ENCODE measurements at places on chromosomes 3 and 15. TPM values are rescaled to one million over a fixed set of nuclear protein-coding genes. Genes with fewer than 3 reads are reported as not detected.

PLS1 gene
- total RNA-seq, result 11.1 TPM

NPAP1 gene
- not detected for total RNA-seq

GOLGA8S gene
- 0.08 TPM for total RNA-seq

ANKRD63 gene
- total RNA-seq, result 0.46 TPM

TBCCD1 gene
- 6.6 TPM for total RNA-seq

PCLAF gene
- total RNA-seq, result 177 TPM

DTX3L gene
- total RNA-seq, result 7.5 TPM

C3orf85 gene
- total RNA-seq, result not detected

GOLGA8R gene
- total RNA-seq, result 0.16 TPM

PAQR5 gene
- total RNA-seq, result 102 TPM

KIF7 gene
- 4.9 TPM for total RNA-seq

XCR1 gene
- total RNA-seq, result not detected

OR5K2 gene
- total RNA-seq, result not detected

VEPH1 gene
- total RNA-seq, result 0.70 TPM

HACD3 gene
- 140 TPM for total RNA-seq

ZNF860 gene
- total RNA-seq, result 1.1 TPM

GOLGA8G gene
- not detected for total RNA-seq

POPDC2 gene
- total RNA-seq, result 0.44 TPM

CDHR4 gene
- 0.17 TPM for total RNA-seq

UBE2E2 gene
- total RNA-seq, result 49.5 TPM

PATL2 gene
- total RNA-seq, result 0.16 TPM

IGSF10 gene
- total RNA-seq, result 0.30 TPM
